ENCODE measurements at places on chromosomes 6 and 20.

DNA sequence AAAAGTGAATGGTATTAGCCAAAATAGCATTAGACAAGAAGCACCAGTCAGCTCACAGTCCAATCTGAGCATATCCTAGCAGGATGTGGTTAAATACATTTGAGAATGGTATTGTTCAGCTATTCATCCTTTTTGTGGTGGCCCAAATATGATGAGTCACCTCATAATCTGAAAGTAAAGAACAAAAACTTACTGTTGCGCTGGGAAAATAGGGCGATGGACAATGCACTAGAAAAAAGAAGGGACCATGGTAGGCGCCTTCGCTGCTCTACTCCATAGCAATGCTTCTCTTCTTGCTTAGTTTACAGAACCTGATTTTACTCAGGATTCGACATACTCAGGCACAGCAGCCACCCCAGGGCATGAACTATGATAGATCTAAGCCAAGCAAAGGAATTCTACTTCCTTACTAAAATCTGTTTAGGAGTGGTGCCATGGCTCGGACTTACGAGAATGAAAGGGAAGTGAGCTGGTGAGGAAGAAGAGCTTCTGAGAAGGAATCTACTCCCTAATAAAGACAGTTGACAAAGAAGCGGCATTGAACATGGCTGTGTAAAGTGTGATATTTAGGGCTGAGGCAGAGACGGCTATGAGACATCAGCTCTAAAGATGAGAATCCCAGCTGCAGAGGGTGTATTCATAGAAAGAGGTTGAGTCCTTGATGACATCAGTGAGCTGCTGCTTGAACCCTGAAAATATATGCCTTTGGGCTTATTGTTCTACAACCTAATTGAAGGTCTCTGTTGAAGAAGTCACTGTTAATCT is 16.6 kb upstream of the FBXO9 start:
- DNase-seq: peak; percentile 91

- no peak for DNase-seq
These were observed 17.0 kb downstream of the PRDM1 start for GRCh38 chr6:106102967-106103727.

- DNase-seq: no peak
These were observed 9.2 kb upstream of the RAB22A start for GRCh38 chr20:58300321-58300720.

DNA sequence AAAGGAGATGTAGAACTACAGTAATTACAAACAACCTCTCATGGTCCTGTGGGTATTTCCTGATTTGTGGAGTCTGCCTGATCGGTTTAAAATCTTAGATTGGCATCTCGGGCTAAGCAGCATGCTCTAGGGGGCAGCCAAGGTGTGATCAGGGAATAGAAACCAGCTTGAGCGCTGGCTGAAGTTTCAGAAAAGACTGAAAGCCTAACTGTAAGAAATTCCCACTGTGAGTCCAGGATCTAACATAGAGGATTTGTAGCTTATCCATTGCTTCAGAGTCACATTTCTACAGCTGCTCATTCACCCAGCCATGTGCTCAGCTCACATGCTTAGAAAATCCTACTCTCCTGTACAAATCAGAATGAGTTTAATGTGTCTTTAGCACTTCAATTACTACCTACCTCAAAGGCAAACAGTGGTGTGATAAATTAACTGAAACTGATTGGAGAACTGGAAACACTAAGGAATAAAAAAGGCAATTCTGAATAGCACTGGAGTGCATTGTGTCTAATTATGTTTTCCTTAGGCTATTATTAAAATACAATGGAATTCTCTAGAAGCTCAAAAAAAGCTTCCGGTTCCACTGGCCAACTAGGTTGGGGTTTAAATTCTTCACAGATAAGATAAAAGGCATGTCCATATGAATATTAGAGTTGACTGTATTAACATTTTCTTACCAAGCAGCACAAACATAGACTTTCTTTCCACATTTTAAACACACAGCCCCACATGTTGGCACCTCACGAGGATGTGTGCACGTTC is 73.8 kb upstream of the MPC1 start:
- DNase-seq: peak; percentile 39

GRCh38 chr6:47076422-47077344 is 34.6 kb upstream of the ADGRF1 start:
- peak; percentile 66 for DNase-seq

GRCh38 chr6:444653-445275 is 53.2 kb downstream of the IRF4 start:
- no peak for DNase-seq

DNA sequence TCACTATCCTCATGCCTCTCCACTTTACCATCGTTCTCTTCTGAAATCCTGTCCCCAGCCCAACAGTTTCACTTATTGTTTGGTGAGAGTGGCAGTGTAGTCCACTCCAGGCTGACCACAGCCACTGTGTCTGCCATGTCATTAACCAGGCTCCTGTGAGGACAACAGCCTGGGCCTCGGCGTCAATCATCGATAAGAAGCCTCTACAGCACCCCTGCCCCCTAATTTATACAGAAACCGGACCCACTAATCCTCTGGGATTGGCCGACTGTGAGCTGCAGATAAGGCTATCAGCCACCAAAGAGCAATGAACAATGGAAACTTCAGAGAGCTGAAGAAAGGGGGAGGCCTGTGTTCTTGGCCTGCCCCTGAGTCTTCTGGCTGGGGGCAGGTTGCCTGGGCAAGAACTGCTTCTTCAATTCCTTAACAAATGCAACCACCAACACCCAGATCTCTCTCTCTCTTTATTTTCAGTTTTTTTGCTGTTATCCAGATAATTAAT is 3.4 kb downstream of the EGFL8 start:
- DNase-seq: no peak

- DNase-seq: peak; percentile 78
These were observed 390.2 kb downstream of the UTRN start for GRCh38 chr6:144675231-144675861.
